ENCODE measurements at places on chromosomes 7 and 10.
A peak's percentile ranks its signal among the peaks of the same experiment; 100 is the strongest.

- no peak for DNase-seq
Measured at GRCh38 chr7:149707448-149707886, 65.9 kb downstream of the ZNF467 start.

DNA sequence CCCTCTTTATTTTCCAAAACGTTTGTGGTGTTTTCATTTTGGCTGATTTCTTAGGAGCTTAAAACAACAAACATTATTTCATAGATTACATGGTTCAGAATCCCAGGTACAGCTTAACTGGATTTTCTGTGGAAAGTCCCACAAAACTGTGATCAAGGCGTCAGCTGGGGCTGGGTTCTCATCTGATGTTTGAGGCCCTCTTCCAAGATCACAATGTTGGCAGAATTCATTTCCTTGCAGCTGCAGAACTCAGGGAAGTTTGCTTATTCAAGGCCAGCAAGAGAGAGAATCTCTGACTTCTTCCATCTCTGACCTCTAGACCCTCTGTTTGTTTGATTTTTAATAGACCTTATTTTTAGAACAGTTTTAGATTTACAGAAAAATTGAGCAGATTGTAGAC lies 108.4 kb upstream of the AGK start:
- DNase-seq, result no peak

DNA sequence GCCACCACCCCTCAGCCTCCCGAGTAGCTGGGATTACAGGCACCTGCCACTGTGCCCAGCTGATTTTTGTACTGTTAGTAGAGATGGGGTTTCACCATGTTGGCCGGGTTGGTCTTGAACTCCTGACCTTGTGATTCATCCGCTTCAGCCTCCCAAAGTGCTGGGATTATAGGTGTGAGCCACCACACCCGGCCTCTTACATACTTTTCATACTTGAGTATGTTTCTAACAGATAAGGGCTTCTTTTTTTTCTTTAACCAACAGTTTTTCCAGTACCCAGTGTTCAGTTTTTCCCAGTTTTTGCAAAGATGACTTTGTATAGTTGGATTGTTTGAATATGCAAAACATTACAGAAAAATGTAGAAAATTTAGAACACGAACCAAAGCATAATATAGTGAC lies 7.7 kb downstream of the EIF4H start:
- DNase-seq, result no peak

GRCh38 chr7:70700055-70700940 lies 431.6 kb upstream of the GALNT17 start:
- no peak for DNase-seq

GRCh38 chr7:3739983-3740382 lies 438.9 kb downstream of the SDK1 start:
- no peak for DNase-seq

GRCh38 chr10:14770927-14771326 lies 3.8 kb downstream of the FAM107B start:
- no peak for DNase-seq

DNA sequence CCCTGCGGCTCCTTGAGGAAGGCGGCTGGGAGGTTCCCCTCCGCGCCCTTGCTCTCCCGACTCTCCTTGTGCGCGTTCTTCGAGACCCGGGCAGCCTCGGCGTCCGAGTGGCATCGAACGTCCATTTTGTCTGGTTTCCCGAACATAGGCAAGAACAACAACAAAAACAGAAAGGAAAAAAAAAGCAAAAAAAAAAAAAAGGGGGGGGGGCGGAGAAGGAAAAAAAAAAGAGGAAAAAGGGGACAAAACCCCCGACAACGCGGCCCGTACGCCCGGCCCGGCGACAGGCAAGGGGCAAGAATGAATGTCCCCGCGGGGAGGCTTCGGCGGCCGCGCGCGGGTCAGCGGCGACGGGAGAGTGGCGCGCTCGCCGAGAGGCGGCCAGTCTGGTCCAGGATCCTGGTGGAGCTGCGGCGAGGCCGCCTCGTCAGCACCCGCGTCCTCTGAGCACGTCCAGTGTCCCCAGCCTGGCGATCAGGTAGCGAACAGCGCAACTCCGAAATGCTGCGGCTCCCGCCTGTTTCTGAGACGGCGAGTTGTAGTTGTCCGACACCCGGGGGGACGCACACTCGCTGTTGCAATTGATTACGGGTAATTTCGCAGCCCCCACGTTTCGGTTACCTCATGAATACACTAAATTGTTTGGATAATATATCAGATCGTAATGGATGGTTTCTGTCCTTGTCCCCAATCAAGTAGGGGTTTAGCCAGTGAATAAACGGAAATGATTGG lies at the start of gene VAX1:
VAX1 (minus strand) TSS at position 360 of the 732 bp plus-strand sequence; CDS start at position 146, 214 bp downstream.
- no peak for DNase-seq

- DNase-seq, result no peak
Measured at GRCh38 chr7:22326181-22326580, 30.8 kb downstream of the RAPGEF5 start.

GRCh38 chr7:137718355-137718754 lies 128.4 kb downstream of the DGKI start:
- DNase-seq, result no peak

GRCh38 chr7:134845461-134845860 lies 66.0 kb downstream of the CALD1 start:
- no peak for DNase-seq

DNA sequence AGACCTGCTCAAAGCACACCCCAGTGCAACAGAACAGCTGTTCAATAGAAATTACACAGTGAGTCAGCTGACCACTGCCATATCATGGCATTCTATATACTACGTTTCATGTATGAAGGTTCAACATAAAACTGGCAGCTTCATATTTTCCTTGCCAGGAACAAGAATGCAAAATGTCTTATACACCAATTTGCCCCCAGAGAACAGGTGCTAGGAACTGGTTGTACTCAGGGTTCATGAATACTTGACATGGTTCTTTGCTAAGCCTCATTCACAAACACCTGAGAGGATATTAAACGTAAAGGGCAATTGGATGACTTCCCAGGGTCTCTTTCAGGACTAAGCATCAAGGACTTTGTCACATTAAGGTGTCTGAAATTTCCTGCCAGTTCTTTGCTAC lies 6.9 kb downstream of the MYOF start:
- no peak for DNase-seq

- DNase-seq, result peak; percentile 52
Measured at GRCh38 chr10:122342293-122343134, 32.0 kb upstream of the PLEKHA1 start.

- no peak for DNase-seq
Measured at GRCh38 chr7:116425647-116426209, 73.8 kb upstream of the CAV2 start.

DNA sequence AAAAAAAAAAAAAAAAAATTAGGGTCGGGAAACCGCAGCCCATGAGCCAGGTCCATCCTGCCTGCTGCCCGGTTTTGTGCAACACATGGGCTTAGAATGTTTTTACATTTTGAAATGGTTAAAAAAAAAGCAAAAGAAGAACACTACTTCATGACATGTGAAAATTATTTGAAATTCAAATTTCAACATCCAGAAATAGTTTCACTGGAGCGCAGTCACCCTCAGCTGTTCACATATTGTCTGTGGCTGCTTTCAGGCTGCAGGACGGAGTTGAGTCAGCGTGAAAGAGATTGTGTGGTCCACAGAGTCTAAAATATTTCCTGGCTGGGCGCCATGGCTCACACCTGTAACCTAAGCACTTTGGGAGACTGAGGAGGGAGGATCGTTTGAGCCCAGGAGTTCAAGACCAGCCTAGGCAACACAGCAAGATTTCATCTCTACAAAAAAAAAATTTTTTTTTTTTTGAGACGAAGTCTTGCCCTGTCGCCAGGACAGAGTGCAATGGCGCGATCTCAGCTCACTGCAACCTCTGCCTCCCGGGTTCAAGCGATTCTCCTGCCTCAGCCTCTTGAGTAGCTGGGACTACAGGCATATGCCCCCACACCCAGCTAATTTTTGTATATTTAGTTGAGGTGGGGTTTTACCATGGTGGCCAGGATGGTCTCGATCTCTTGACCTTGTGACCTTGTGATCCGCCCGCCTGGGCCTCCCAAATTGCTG lies 63.9 kb upstream of the ECHDC3 start:
- no peak for DNase-seq

- DNase-seq, result no peak
Measured at GRCh38 chr7:158251061-158251965, 336.3 kb downstream of the PTPRN2 start.

GRCh38 chr10:75367021-75367487 lies 34.5 kb downstream of the ZNF503 start:
- DNase-seq, result no peak

DNA sequence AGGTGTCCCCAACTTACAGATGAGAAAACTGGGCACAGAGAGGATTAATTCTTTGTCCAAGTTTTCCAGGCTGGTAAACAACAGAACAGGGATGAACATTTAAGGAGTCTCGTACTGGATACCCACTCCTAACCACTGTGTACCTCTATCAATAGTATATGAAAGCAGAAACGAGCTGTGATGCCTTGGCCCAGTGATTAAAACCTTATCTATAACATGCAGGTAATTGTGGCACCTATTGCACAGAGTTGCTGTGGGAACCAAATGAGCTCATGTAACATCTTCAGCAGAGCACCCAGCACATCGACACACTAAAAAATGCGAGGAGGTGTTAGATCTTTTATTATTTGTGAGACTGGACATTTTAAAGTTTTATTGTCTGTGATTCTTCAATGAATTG lies 1.6 kb downstream of the TMEM273 start:
- DNase-seq, result no peak

GRCh38 chr7:122975341-122975740 lies 20.2 kb downstream of the TAS2R16 start:
- no peak for DNase-seq

GRCh38 chr7:90626013-90626412 lies 29.9 kb downstream of the CDK14 start:
- peak; percentile 13 for DNase-seq

Data from mucosa of gallbladder (tissue), 1 donor.